ENCODE measurements at places on chromosomes 16 and 17.
A peak's percentile ranks its signal among the peaks of the same experiment; 100 is the strongest.

DNA sequence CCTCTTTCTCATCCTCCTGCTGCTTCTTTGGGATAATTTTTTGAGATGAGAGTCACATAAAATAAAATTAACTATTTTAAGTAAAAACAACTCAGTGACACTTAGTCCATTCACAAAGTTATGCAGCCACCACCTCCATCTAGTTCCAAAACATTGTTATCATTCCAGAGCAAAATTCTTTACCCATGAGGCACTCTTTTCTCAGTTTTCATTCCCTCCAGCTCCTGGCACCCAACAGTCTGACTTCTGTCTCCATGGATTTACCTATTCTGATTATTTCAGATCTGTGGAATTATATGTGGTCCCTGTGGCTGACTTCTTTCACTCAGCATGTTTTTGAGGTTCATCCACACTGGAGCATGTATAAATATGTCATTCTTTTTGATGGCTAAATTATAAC, 239.9 kb upstream of the DYNLRB2 start:
- DNase-seq: peak; percentile 83

DNA sequence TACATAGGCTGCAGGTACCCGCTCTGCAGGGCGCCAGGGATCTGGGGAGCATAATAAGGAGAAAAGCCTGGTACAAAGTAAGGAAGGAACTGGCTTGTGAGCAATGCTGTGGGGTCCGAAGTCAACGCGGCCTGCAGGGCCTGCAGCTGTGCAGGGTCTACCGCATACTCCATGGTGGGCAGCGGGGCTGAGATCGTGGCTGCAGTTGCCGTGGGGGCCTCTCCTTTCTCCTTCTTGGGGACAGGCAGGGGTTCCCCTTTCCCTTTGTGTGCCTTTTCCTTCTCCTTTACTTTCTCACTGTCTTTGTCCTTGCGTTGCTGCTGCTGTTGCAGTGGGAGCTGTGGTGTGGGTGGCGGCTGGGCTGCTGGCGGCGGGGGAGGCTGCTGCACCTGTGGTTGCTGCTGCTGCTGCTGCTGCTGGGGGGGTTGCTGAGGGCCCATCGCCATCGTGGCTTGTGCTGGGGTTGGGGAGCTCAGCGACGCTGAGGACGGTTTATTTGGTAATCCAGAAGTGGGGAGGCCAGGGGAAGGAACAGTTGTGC, 259.6 kb downstream of the ZFHX3 start:
- DNase-seq: no peak

- DNase-seq: no peak
These were observed 157.7 kb upstream of the RPL38 start for GRCh38 chr17:74045608-74046280.

GRCh38 chr16:9079430-9079812, 12.0 kb upstream of the HAPSTR1 start:
- no peak for DNase-seq

DNA sequence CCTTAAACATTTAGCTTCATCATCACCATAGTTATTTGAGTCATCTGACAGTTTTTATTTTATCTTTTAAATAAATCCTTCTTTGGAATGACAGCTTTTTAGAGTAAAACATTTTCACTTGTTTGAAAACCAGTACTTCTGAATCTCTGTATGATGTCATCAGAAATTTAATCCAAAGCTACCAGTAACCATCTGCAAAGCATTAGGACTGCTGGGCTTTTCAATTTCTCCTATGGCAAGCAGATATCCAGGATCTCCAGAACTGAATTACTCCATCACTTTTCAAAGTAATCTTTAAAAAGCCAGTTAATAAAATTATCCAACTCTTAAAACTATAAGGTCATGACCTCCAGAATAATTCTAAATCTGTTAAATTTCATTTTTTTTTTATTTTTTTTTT, 51.5 kb downstream of the CHCT1 start:
- no peak for DNase-seq

- DNase-seq: no peak
These were observed 545.7 kb downstream of the NPIPA7 start for GRCh38 chr16:16924613-16925012.

- DNase-seq: peak; percentile 52
These were observed 1.3 kb downstream of the USP36 start for GRCh38 chr17:78839235-78839761.

DNA sequence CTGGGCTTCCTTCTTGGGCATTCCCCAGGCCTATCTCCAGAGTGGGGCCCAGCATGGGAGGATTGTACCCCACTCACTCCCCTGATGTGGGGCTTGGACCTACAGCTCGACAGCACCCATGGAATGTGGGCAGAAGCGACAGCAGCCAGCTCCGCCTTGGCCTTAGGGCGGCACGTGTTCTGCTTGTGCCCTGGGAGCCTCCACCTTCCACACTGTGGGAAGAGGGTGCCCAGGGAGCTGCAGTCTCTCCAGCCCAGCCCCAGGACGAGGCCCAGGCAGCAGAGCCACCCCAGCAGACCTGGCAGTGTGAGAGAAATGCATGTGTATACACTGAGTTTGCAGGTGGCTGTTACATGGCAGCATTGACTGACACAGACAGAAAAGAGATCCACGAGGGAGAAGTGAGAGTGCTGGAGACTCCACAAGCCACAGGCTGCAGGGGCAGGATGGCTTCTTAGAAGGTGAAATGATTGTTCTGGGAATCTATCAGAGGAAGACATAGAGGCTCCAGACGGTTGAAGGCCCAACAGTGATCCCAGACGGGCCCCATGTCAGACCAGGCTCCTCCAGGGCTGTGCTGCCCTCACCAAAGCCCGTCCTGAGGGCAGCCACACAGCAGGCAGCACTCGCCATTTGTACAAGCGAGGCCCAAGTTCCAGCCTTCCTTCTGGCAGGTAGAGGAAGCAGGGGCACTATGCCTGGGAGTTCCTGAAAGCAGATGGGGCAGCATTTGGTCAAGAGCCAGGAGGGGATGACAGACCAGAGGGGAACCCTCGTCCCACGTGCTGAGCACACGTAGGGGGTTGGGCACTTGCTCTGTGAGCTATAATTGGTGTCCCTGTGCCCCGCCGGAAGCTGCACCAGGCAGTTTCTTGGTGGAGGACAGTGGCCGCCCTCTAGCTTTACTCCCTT, 2.8 kb upstream of the DNASE1 start:
- no peak for DNase-seq

Measured in astrocyte (in vitro differentiated cells and primary cell).